Fibroblast of mammary gland (primary cell): ENCODE measurements at places on chromosomes 1 and 21.

DNA sequence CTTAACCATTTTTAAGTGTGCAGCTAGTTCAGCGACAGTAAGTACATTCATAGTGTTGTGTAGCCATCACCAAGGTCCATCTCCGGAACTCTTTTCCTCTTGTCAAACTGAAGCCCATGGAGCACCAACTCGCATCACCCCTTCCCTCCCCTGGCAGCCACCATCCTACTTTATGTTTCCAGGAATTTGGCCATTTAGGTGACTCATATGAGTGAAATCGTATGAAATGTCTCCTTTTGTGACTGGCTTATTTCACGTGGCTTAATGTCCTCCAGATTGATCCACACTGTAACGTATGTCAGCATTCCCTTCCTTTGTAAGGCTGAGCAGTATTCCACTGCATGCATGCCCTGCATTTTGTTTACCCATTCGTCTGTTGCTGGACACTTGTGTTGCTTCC, 2.5 kb downstream of the COL6A2 start:
- DNase-seq, result peak; percentile 85

- no peak for DNase-seq
Measured at GRCh38 chr1:21518774-21519455, 9.7 kb downstream of the ALPL start.

DNA sequence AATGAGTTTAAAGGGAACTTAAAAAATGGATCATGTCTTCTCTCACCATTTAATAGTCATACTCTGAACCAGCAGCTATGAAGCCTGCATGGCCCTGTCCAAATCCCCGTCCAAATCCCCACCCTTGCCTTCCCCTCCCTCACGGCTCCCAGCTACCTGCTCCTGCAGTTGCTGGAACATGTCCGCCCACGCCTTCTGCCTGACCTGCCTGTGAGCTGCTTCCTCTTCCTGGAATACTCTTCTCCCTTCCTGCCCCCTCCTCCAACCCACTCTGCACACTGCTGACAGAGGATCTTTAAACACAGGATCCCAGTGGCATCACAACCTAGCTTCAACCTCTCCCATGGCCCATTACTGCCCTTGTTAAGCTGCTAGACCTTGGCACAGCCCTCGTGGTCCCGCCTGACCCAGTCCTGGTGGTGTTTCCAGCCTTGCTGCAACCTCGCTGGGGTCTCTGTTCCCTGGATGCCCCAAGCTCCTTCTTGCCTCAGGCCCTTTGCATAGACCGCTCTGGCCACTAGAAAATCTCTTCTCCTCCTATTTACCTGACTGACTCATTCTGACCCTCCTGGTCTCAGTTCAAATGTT, 118.3 kb downstream of the PTPRU start:
- DNase-seq, result no peak

DNA sequence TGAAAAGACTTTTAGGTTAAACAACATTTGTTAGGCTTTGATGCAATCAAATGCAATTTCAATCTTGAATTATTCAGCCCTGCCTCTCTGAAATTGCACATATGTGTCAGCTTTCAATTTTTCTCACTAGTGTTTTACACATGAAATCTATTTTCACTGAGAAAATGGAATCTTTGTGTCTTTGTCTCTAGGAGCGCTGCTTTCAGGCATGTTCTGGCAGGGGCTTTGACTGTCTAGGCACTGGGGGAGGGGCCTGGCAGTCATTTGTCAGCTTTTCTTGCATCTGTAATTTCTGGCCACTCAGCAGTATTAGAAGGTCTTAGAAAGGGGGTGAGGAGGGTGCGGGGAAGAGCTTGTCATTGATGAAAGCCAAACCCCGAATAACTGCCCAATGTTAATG, 264.4 kb downstream of the PTPRC start:
- no peak for DNase-seq

- no peak for DNase-seq
Measured at GRCh38 chr1:11765661-11766428, 3.9 kb downstream of the C1orf167 start.

- peak; percentile 19 for DNase-seq
Measured at GRCh38 chr1:217133958-217134856, 411.0 kb upstream of the ESRRG start.

DNA sequence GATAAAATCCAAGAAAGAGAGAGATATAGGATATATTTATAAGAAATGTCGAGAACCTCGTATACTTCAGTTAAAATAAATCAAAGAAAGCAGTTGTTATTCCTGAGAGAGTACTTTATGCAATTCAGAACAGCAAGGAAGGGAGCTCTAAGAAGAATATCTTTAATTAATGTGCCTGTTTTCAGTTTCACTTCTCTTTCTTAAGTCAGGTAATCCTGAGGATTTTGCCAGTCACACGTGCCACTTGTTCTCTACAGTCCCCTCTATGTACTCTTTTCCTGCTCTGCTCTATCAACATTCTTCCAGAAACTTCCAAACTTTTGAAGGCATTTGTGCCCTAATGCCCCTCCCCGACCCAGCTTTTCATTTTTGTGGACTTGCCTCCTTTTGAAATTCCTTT, 211.9 kb downstream of the AKT3 start:
- DNase-seq, result no peak

- DNase-seq, result peak; percentile 86
Measured at GRCh38 chr21:26840912-26841311, 4.3 kb downstream of the ADAMTS1 start.

- peak; percentile 89 for DNase-seq
Measured at GRCh38 chr1:155648207-155649147, 38.5 kb downstream of the MSTO1 start.

- no peak for DNase-seq
Measured at GRCh38 chr1:119917304-119918055, 21.2 kb upstream of the ADAM30 start.

DNA sequence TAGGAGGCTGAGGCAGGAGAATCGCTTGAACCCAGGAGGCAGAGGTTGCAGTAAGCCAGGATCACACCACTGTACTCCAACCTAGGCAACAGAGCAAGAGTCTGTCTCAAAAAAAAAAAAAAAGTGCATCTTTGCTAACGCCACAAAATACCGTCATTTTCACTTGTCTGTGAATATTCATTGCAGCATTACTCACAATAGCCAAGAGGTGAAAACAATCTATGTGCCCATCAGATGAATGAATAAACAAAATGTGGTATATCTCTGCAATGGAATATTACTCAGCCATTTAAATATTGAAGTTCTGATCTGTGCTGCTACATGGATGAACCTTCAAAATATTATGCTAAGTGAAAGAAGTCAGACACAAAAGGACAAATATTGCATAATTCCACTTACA, 7.9 kb upstream of the TIAM1 start:
- DNase-seq, result peak; percentile 11

GRCh38 chr1:23416964-23417363, 7.6 kb downstream of the TCEA3 start:
- DNase-seq, result no peak

- peak; percentile 47 for DNase-seq
Measured at GRCh38 chr1:33392639-33393038, 38.3 kb downstream of the PHC2 start.

GRCh38 chr1:154753426-154753825, 116.7 kb downstream of the KCNN3 start:
- no peak for DNase-seq

DNA sequence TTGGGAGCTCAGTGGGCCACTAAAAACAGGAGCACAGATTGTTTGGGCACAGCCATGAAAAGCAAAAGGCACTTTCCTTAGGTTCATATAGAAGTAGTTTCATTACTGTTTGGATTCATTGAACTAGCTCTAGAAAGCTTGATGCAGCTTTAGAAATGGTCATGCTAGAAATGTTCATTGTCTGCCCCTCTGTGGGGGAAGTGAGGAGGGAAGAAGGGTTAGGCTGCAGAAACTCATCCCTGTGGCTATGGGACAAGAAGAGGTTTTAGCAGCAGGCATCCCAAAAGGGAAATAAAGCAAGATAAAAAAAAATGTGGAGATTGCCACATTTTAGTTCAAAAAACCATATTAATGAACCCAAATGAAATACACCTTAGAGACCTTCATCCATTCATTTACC, 359.6 kb upstream of the PTBP2 start:
- DNase-seq, result peak; percentile 35

GRCh38 chr1:101260556-101261350, 23.9 kb downstream of the S1PR1 start:
- no peak for DNase-seq

DNA sequence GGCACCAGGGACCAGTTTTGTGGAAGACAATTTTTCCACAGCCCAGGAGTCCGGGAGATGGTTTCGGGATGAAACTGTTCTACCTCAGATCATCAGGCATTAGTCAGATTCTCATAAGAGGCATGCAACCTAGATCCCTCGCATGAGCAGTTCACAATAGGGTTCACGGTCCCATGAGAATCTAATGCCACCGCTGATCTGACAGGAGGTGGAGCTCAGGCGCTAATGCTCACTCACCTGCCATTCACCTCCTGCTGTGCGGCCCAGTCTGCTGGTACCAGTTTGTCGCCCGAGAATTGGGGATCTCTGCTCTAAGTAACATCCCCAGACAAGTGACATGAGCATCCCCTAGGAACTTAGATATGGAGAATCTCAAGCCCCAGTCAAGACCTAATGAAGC, 180.7 kb downstream of the COQ8A start:
- no peak for DNase-seq

DNA sequence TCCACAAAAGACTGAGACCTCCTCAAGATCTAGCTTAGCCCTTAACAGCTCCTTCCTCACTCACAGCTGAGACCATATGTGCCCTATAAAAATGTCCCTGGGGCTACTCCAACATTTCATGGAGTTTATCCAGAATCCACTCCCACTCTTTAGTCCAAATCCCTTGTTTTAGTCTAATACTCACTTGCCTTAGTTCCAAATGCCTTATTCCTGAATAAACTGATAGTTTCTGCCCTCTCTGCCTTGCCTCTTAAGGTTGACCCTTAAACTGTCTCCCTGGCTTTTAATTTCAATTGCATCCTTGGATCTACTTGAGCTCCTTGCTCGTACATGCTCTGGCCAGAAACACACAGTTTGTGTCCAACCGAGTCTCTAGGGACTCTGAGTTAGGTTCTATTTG, 47.3 kb upstream of the LYPLAL1 start:
- peak; percentile 57 for DNase-seq

- DNase-seq, result no peak
Measured at GRCh38 chr1:198610362-198610761, 28.5 kb upstream of the PTPRC start.

GRCh38 chr1:112761714-112762480, 46.8 kb upstream of the PPM1J start:
- DNase-seq, result no peak

DNA sequence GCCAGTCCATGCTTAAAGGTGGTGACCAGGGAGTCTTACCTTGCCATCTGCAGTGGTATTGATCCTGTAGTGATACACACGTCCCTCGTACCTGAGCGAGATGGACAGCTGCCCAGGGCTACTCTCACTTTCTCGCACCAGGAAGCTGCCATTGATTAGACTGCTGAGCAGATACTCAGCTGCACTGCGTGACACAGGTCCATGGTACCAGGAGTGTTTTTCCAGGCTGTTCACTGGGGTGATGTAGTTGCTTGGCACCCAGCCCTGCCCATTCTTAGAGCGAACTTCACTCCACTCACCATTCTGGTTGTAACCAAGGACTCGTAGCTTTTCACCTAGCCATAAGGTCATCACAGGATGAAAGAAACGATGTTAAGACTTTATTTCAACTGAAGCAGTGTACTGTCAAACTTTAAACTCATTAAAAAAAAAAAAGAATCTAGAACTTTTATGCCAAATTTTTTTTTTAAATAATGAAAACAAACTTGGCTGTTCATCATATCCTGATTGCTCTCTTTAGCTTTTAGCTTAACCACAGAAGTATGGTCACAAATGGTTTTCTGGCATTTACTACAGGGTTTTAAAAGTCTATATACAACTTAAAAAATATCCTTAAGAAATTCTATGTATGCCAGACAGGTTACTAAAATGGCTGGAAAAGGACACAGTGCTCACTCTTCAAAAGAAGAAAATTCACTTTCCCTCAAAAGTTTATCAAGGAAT, 44.6 kb downstream of the TOR3A start:
- DNase-seq, result peak; percentile 40

GRCh38 chr1:77370583-77371306, 88.9 kb downstream of the AK5 start:
- peak; percentile 91 for DNase-seq

DNA sequence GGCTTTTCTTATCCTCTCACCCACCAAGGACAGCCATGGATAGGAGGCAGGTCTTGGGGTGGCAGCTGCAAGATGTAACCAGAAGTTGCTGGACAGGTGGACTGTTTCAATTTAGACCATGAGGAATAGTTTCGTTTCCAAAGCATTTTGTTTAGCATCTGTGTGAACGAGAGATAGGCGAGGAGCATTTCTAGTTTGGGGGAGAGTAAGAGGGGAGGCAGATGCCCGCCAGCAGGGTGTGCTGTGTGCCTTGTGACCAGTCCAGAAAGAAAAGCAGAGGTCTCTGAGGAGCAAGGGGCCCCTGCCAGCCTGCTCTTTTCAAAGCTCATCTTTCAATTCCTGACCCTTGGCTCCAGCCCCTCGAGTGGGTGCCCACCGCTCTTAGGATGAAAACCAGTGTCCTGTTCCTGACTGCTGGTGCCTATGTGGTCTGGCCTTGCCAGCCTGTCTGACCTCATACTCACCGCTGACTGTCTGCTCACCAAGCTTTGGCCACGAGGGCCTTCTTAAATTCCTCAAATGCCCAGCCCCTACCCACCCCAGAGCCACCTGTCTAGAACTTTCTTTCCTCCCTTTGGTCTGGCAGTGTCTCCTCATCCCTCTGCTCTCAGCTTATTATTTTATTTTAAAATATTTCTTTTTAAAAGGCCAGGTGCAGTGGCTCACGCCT, 8.5 kb downstream of the SERINC2 start:
- no peak for DNase-seq

DNA sequence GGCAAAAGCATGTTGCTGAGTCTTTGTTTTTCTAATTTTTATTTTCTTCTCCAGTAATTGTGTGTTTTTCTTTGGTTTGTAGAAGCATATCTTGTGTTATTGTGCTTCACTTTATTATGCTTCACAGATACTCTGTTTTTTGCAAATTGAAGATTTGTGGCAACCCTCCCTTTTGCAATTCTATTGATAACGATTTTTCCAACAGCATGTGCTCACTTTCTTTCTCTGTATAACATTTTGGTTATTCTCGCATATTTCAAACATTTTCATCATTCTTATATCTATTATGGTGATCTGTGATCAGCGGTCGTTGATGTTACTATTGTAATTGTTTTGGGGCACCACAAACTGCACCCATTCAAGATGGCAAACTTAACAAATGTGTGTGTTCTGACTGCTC, 3.8 kb upstream of the ANGEL2 start:
- DNase-seq, result no peak

DNA sequence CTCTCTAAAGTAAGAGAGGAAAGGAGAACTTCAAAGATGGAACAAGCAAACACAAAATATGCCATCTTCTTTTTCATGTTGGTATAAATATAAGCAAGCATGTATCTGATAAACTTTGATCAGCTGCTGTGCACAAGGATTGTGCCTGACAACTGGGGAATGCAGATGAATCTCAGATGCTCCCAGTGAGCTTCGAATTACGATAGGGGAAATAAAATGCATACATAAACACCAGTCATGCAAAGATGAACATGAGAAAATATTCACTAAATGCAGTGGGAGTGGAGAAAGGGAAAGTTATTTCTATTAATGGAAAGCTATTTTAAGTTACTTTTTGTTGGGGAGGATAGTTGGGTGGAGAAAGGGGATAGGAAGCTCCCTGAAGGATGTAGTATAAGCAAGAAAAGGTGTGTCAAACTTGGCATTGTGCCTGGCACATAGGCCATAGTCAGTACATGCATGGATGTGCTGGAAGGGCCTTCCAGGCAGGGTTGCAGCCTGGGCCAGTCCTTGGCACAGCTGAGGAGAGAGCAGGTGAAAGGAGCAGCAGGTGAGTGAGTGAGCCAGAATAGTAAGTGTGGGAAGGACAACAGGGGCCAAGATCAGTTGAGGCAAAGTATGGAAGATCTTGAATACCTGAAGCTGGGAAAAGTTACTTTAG, 57.8 kb upstream of the PGD start:
- DNase-seq, result no peak

GRCh38 chr1:58064166-58064565, 482.4 kb downstream of the OMA1 start:
- DNase-seq, result no peak
